GM12892 (cell line): ENCODE measurements at places on chromosomes 6 and 20.

GRCh38 chr6:158571826-158572652 is 12.1 kb downstream of the TMEM181 start:
- DNase-seq: no peak

- no peak for DNase-seq
Observed at GRCh38 chr6:700490-700889, 7.6 kb upstream of the EXOC2 start.

GRCh38 chr6:142716097-142716496 is 228.9 kb downstream of the HIVEP2 start:
- no peak for DNase-seq

- DNase-seq: no peak
Observed at GRCh38 chr6:111481836-111482187, 1.2 kb downstream of the REV3L start.

GRCh38 chr6:168126566-168127383 is 47.8 kb upstream of the FRMD1 start:
- no peak for DNase-seq

DNA sequence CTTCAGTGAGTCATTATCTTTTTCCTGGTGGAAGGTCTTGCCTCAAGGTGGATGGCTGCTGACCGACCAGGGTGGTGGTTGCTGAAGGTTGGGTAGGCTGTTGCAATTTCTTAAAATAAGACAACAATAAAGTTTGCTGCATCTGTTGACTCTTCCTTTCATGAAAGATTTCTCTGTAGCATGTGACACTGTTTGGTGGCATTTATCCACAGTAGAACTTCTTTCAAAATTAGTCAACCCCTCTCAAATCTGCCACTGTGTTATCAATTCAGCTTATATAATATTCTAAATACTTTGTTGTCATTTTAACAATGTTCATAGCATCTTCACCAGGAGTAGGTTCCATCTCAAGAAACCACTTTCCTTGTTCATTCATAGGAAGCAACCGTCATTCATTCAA is 66.8 kb upstream of the ATXN1 start:
- no peak for DNase-seq

- DNase-seq: no peak
Observed at GRCh38 chr6:14857501-14857900, 388.4 kb upstream of the JARID2 start.

- no peak for DNase-seq
Observed at GRCh38 chr6:53235508-53235907, 86.9 kb upstream of the GCM1 start.

DNA sequence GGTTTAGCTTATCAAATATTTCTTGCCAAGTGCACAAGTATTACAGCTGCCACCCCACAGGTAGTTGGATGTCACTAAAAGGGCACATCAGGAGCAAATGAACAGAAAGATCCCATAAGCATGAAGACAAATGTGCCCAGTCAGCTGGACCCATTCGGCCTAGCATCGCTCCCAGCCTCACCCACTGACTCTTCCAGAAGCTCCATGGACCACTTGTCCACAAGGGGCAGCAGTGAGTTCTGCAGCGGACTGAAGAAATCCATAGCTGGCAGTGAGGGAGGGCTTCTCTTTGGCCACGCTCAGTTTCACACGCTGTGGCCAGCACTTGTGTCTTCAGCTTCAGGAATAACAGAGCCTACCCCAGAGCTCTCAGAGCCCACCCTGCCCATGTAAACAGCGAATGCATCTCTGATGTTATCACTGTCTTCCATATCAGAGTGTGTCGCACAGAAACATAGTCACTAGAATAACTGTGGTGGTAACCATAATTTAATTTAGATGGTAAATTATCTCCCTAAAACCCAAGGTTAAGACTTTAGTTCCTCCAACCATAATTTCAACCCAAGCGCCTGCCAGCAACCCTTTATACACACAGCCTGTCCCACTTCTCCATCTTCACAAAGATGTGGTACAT is 15.8 kb downstream of the CGA start:
- DNase-seq: peak; percentile 18

- DNase-seq: no peak
Observed at GRCh38 chr6:147116056-147116455, 88.2 kb upstream of the STXBP5 start.

- no peak for DNase-seq
Observed at GRCh38 chr6:95545686-95546085, 31.6 kb upstream of the MANEA start.

DNA sequence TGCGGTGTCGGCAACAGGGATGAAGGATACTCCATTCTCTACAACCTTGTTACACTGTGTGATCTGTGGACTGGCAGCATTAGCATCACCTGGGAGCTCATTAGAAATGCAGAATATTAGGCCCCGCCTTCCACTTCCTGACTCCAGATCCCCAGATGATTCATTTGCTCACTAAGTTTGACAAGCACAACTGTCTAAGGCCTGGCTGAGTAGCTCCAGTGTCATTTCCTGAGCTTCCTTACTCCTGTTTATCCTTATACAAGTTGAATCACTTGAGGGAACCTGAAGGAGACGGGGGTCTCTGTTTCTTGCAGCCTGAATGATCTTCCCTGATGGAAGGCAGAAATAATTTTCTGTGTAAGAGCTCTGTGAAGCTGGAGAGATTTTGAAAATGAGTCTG is 32.7 kb upstream of the PROKR2 start:
- no peak for DNase-seq

DNA sequence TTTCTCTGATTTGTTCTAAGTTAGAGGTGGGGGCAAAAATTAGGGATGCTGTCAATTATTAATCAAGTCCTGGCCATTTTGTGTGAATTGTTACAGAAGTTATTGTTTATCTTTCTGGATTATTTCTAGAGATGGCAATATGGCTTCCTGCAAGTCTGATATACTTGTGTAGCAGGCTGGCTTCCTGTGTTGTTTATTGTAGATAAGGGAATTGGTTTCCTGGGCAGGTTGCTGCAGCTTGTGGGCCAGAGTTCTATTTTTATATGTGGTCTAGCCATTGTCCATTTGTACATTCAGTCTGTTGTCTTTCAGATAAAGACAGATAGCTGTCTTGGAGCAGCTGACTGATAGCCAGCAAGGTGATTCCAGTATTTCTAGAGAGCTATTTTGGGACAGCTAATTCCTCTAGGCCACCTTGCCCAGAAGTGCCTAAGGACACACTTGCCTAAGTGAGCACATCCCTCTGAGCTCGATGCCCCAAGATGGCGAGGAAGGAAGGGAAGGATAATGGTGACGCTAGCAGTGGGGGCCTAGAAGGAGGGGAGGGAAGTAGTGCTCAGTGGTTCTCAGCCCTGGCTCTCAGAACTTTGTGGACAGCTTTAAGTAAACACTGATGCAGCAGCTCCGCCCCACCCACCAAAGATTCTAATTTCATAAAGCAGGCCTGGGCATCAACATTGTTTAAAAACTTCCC is 25.5 kb downstream of the DDO start:
- no peak for DNase-seq

GRCh38 chr6:99611148-99611547 is 4.5 kb downstream of the PRDM13 start:
- no peak for DNase-seq

GRCh38 chr6:16129623-16130401 is 926 bp downstream of the MYLIP start:
- no peak for DNase-seq

GRCh38 chr6:20417819-20418218 is 16.1 kb downstream of the E2F3 start:
- DNase-seq: no peak

GRCh38 chr6:131831392-131831791 is 23.6 kb downstream of the ENPP1 start:
- no peak for DNase-seq

GRCh38 chr6:54646069-54646950 is 200.3 kb upstream of the FAM83B start:
- DNase-seq: no peak

- no peak for DNase-seq
Observed at GRCh38 chr6:4316867-4317400, 181.6 kb upstream of the ECI2 start.

DNA sequence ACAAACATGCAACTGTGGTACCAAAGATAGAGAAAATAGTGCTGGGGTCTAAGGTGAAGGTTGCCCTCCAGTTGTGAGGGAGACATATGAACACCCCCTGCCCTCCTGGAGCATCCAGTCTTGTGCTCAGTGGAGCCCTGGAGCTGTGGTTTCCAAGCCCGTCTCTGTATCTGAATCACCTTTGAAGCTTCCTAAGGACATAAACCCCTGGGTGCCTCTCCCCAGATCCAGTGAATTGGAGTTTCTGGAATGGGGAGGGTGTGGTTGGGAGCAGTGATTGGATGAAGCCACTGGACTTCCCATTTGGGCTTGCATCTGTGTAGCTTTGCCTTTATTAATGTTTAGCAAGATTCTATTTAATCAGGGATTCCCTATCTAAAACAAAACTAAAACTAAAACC is 22.4 kb upstream of the E2F3 start:
- DNase-seq: no peak

GRCh38 chr20:51525241-51526105 is 17.0 kb downstream of the NFATC2 start:
- no peak for DNase-seq

DNA sequence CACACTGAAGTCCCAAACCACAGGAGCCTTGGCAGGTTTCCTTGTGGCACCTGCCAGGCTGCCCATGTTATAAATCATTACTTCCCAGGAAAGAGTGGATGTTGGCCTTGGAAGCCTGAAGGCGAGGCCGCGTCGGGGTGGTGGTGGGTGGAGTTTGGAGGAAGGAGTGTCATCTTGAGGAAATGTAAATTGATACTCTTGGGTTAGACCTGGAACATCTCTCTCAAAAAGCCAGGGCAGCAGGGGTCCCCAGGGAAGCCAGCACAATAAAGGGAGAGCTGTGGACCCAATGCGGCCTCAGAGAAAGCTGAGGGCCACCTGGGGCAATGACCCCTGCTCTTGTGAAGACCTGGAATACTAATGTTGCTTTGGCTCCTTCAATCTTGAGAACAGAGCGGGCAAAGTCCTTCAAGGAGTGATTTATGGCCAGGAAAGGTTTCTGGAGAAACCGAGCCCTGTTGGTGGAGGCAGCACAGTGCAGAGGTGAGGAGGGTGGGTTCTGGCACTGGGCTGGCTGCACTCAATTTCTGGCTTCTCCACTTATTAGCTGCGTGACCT is 26.3 kb upstream of the TRAF3IP2 start:
- DNase-seq: no peak
